ENCODE measurements at places on chromosomes 11 and 22. TPM values are rescaled to one million over a fixed set of nuclear protein-coding genes. Genes with fewer than 3 reads are reported as not detected.

DNA sequence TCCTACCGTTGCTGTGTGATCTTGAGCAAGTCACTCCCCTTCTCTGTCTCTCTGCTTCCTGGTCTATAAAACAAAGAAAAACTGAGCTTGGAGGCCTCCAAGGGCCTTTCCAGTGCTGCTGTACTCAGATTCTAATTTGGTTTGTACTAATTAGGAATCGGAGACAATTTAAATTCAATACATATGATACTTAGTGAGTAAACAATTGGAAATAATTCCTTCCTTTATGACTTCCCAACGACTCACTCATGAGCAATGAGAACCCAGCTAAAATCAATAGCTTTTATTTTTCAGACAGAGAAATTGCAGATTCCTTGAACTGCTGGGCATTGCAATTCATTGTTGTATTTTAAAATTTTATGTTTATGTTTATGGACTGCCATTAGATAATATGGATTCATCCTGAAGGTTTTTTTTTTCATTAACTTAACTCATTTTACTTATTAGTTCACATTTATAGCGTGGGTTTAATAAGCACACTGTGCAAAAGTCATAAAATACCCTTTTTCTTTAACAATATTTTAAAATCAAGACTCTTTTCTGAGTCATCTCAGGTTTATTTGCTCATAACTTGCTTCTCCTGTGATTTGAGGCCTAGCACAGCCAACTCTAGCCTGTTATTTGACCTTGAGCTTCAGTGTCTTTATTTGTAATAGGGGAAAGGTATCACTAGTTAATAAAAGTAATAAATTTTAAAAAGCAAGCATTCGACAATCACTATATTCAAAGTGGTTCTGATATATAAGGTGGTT lies 95.8 kb downstream of the TP53I11 start:
- peaks cover 7% of the 10 kb centered on the region for H3K36me3 ChIP-seq
- H3K27ac ChIP-seq, result no peak overlapping the region
- no peak overlapping the region for H3K4me3 ChIP-seq
- no peaks in the 10 kb centered on the region for H3K27me3 ChIP-seq

DNA sequence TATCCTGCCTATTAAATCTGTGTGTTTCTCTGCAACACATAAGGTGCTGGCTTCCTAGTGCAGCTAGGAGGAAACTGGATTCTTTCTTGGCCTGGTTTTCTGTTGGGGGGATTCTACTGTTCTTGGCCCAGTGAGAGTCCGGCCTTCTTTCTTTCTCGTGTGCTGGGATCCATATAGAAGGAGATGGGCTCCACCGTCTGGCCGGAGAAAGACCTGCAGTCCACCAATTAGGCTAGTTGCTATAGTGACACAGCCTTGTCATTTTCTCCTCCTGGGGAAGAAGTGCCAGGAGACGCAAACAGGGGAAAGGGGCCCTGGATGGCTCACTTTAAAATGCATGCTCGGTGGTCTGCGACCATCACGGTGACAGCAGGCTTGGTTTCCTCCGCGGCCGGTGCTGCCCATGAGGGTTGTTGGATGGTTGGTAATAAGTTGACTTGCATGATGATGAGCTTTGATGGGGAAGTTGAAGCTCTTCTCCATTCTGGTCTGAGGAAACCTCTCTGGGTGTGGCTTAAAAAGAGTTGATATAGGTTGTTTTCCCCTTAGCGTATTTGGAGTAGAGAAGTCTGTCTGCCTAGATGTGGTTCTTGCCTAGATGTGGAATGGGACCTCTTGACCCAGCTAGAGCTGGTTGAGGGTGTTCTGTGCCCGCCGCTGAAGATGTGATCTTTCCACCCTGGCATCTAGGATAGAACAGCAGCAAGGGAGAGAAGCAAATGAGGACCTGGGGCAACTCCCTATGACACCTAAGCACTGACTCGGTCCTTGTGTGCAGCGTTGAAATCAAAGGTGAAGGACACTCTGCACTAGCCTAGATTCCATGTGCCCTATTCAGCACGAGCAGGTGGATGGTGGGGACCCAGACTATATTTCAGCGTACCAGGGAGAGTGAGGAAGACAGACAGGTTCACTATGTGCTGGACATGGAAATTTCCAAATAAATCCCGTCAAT lies 1335.0 kb downstream of the BRD1 start:
- peaks cover 2% of the 10 kb centered on the region for H3K36me3 ChIP-seq
- H3K4me1 ChIP-seq, result peaks cover 5% of the 10 kb centered on the region
- H3K27me3 ChIP-seq, result peaks cover 74% of the 10 kb centered on the region
- no peak overlapping the region for H3K4me3 ChIP-seq
- DNase-seq, result no peak

GRCh38 chr11:32396991-32397390 lies 38.3 kb downstream of the WT1 start:
- H3K4me3 ChIP-seq, result no peak overlapping the region
- H3K27ac ChIP-seq, result no peak overlapping the region
- no peak for DNase-seq

- no peaks in the 10 kb centered on the region for H3K36me3 ChIP-seq
- no peak overlapping the region for H3K4me3 ChIP-seq
- no peak for DNase-seq
- H3K27ac ChIP-seq, result peak overlapping the region; percentile 3
- peaks cover 20% of the 10 kb centered on the region for H3K4me1 ChIP-seq
Observed at GRCh38 chr22:17264321-17265052, 45.3 kb upstream of the ADA2 start.

DNA sequence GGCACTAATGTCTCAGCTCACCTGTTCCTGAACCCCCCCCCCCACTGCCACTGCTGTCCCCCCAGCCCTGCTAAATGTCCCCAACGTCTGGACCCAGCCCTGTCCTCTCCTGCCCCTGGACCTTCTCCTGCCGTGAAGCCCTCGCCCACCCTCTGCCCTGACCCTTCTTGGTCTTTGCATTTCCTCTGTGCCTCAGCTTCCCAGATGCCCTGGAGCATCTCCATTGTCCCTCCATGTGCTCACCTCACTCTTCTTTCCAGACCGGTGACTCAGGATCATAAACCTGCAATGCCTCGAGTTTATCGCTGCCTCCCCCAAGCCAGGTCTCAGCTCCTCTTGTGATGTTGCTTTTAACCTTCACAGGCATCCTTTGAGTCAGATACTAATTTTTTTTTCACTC lies 416.4 kb downstream of the BRD1 start:
- no peak overlapping the region for H3K4me3 ChIP-seq
- H3K27me3 ChIP-seq, result peaks cover 40% of the 10 kb centered on the region
- no peaks in the 10 kb centered on the region for H3K4me1 ChIP-seq
- no peaks in the 10 kb centered on the region for H3K36me3 ChIP-seq

DNA sequence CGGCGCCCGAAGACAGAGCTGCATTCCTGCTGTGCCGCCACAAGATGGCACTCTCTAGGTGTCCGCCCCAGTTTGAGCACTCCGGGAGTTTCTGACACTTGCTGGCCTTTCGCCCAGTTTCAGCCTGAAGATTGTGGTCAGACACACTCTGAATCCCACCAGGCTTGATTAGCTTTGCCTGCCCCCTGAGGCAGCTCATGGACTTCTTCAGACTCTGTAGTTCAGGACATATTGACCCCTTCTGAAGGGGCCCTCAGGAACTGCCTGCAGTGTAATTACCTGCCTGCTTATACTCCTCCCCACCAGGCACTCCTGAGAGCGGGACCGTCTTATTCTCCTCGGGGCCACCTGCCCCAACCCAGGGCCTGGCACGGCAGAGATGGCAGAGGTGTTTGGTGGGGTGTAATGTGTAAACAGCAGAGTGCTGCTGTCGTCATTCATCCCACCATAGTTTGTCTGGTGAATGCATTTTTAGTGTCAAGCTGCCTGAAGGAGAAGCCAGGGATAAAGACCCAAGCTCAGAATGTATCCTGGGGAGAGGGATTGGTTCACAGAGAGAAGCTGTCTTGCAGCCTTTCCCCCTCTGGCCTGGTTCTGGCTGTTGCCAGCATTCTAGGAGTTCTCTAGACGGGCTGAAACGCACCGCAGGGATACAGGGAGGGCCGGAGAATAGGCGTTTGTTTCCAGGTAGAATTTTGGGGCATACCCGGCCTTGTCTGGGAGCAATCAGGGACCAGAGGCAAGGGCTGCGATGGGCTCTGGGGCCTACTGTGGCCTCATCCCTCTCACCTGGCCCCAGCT lies 46.4 kb downstream of the EIF3F start:
- peaks cover 6% of the 10 kb centered on the region for H3K4me1 ChIP-seq
- H3K27me3 ChIP-seq, result peaks cover 23% of the 10 kb centered on the region
- H3K36me3 ChIP-seq, result no peaks in the 10 kb centered on the region
- H3K27ac ChIP-seq, result no peak overlapping the region
- DNase-seq, result peak; percentile 41

- H3K4me3 ChIP-seq, result no peak overlapping the region
- no peaks in the 10 kb centered on the region for H3K4me1 ChIP-seq
- DNase-seq, result no peak
- no peak overlapping the region for H3K27ac ChIP-seq
- no peaks in the 10 kb centered on the region for H3K36me3 ChIP-seq
Observed at GRCh38 chr11:93288079-93288478, 42.5 kb upstream of the DEUP1 start.

GRCh38 chr11:73233692-73234470 lies 15.8 kb downstream of the P2RY2 start:
- no peak overlapping the region for H3K27ac ChIP-seq
- no peak overlapping the region for H3K4me3 ChIP-seq
- no peaks in the 10 kb centered on the region for H3K36me3 ChIP-seq
- H3K4me1 ChIP-seq, result no peaks in the 10 kb centered on the region
- no peak for DNase-seq
- H3K27me3 ChIP-seq, result no peaks in the 10 kb centered on the region

DNA sequence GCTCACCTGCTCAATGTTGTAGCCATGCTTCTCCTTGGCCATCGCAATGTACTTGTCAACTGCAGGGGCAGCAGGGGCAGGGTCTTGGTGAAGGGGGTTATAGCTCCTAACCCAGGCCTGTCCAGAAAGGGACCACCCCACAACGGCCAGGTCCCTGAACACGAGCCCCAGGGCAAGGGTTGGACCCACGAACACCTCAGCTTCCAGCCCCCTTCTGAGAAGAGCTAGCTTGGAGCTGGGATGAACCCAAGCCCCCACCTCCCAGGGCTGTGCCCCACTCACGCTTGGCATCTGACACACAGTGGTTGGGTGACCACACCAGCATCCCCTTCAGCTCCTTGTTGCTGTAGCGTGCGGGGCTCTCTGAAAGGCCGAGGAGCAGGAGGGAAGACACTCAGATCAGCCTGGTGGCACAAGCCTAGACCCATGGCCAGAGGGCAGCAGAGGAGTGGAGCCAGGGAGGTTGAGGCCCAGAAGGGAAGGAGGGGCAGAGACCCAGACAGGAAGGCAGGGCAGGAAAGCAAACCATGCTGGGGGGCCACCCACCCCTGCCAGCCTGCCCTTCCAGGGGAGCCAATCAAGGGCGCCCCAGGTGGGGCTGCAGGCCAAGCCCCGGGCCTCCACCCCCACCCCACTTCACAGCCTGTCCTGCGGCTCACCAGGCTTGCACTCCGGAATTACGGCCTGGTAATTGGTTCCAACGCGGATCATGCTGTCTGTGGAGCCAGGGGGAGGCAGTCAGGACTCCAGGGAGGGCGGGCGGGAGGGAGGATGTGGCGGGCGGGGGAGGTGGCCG lies 1.9 kb downstream of the RCOR2 start:
- H3K27ac ChIP-seq, result no peak overlapping the region
- peaks cover 19% of the 10 kb centered on the region for H3K4me1 ChIP-seq
- no peaks in the 10 kb centered on the region for H3K36me3 ChIP-seq
- peak overlapping the region; percentile 87 for H3K4me3 ChIP-seq
- DNase-seq, result no peak

DNA sequence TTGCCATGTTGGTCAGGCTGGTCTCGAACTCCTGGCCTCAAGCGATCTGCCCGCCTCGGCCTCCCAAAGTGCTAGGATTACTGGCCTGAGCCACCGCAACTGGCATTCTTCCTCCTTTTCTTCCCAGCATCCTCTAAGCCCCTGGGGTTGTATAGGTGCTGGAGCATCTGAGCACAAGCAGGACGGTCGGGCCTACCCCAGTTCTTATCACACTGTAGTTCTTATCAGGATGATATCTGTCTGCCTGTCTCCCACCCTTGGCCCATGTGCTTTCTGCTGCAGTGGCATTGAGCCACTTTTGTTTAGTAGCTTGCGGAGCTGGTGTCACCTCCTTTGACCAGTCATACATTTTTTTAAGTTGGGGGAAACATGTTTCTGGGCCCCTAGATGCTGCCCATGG lies 1.9 kb downstream of the RHOD start:
- H3K4me1 ChIP-seq, result peaks cover 10% of the 10 kb centered on the region
- H3K36me3 ChIP-seq, result no peaks in the 10 kb centered on the region
- no peak overlapping the region for H3K27ac ChIP-seq
- H3K27me3 ChIP-seq, result peaks cover 6% of the 10 kb centered on the region
- no peak overlapping the region for H3K4me3 ChIP-seq
- DNase-seq, result no peak

DNA sequence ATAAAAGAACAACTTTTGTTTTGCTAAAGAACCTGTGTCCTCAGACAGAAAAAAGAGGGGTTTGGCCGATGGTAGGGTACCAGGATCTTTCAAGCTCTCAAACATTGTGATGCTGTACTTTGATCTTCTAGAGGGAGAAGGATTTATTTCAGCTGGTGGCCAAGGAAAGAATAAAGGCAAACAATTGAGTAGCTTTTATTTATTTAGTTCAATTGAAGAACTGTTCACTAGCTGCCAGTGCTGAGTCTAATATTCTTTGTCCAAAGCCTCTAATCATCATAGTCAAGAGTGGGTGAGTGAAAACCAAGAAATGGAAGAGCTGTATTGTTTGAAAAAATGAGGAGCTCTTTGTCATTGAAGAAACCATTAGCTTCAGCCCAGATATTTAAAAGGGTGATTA lies 138.4 kb downstream of the FAT3 start:
- H3K27me3 ChIP-seq, result no peaks in the 10 kb centered on the region
- H3K27ac ChIP-seq, result no peak overlapping the region
- no peak for DNase-seq
- H3K36me3 ChIP-seq, result no peaks in the 10 kb centered on the region

DNA sequence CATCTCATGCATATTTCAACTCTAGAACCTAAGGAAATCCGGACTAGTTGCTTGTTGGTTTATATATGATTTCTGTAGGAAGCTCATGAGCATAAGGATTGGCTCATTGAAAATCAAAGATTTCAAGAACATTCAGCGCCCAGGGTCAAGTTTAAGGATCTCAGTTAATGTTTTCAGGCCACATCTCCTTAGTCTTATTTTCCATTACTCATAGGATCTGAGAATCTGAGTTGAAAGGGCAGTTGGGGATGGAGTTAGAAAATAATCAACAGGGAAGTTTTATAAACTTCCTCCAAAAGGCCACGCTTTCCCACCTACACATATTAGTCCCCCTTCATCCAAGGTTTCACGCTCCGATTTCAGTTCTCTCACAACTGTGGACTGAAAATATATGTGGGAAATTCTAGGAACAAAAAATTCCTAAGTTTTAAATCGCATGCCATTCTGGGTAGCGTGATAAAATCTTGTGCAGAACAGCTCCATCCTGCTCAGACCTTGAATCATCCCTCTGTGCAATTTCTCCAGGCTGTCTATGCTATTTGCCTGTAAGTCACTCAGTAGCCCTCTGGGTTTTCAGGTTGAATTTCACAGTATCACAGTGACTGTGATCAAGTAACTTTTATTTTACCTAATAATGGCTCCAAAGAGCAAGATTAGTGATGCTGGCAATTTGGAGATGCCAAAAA lies 160.2 kb downstream of the KIRREL3 start:
- no peak overlapping the region for H3K27ac ChIP-seq
- no peaks in the 10 kb centered on the region for H3K4me1 ChIP-seq
- no peaks in the 10 kb centered on the region for H3K36me3 ChIP-seq
- peaks cover 6% of the 10 kb centered on the region for H3K27me3 ChIP-seq
- no peak overlapping the region for H3K4me3 ChIP-seq
- DNase-seq, result no peak

MYBPC3 gene
- total RNA-seq, result not detected

CRYBA4 gene
- not detected for total RNA-seq

OR4D5 gene
- total RNA-seq, result not detected

PYGM gene
- total RNA-seq, result 13.0 TPM

POLR2L gene
- total RNA-seq, result 50.6 TPM

GRK3 gene
- total RNA-seq, result 8.8 TPM

DEUP1 gene
- not detected for total RNA-seq

MISFA gene
- 0.47 TPM for total RNA-seq

OR52H1 gene
- total RNA-seq, result not detected
